ENCODE measurements at places on chromosomes 2 and 18. TPM values are rescaled to one million over a fixed set of nuclear protein-coding genes. Genes with fewer than 3 reads are reported as not detected.

GRCh38 chr2:239285071-239285931 lies 115.5 kb downstream of the HDAC4 start:
- peak; percentile 67 for DNase-seq

The BCL2 gene
- 25.9 TPM for total RNA-seq

The MDH1B gene
- total RNA-seq: 1.3 TPM

The VIT gene
- 2.6 TPM for total RNA-seq

DNA sequence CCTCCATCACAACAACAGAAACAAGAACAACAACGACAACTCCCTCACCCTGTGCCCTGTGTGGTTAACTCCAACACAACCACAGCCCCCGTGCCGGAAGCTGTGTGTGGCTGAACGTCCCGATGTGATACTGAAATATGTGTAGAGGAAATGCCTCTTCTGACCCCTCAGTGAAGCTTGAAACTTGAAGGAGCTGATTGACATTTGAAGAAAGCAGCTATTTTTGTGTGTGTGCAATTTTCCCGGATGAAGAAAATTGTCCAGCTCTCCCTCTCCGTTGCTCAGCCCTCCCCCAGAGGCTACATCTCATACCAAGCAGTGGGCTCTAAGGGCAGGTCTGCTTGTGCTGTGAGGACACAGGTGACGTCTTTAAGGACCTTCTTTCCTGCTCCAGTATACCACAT lies 173.8 kb downstream of the ICOS start:
- DNase-seq: no peak

GRCh38 chr2:135586148-135586547 lies 54.9 kb downstream of the R3HDM1 start:
- no peak for DNase-seq

DNA sequence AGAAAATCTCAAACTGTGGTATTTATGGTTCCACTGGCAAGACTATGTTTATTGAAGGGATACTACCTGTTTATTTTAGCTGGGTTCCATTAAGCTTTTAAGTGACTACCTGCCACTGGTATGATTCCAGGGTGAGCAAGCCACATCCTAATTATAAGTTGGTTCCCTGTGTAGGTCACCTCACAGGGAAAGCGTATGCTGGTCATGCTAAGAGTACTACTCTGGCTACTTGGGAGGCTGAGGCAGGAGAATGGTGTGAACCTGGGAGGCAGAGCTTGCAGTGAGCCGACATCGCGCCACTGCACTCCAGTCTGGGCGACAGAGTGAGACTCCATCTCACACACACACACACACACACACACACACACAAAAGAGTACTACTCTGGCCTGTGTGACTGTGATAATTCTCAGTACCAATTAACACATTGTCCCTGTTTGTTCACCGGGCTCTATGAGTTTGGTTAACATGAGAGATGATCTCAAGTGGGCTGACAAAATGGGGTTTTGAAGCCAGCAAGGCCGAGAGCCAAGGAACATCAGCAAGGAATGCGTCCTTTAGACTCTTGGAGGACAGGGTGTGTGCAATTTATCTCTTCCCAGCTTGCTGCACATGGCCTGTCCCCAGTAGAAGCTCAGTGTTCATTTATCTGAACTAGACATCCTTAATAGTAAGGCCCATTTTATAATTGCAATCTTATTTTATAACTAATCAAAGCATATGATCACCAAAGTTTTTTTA lies 15.2 kb upstream of the ITSN2 start:
- DNase-seq: no peak

The MAP2 gene
- 42.1 TPM for total RNA-seq

GRCh38 chr2:98377544-98377943 lies 31.3 kb downstream of the CNGA3 start:
- no peak for DNase-seq

The SCN7A gene
- 13.0 TPM for total RNA-seq

GRCh38 chr2:230924470-230925341 lies at the start of gene GPR55:
GPR55 (minus strand) TSS chr2:230925242; CDS start chr2:230910962, 14,280 bp downstream.
- DNase-seq: peak; percentile 71

DNA sequence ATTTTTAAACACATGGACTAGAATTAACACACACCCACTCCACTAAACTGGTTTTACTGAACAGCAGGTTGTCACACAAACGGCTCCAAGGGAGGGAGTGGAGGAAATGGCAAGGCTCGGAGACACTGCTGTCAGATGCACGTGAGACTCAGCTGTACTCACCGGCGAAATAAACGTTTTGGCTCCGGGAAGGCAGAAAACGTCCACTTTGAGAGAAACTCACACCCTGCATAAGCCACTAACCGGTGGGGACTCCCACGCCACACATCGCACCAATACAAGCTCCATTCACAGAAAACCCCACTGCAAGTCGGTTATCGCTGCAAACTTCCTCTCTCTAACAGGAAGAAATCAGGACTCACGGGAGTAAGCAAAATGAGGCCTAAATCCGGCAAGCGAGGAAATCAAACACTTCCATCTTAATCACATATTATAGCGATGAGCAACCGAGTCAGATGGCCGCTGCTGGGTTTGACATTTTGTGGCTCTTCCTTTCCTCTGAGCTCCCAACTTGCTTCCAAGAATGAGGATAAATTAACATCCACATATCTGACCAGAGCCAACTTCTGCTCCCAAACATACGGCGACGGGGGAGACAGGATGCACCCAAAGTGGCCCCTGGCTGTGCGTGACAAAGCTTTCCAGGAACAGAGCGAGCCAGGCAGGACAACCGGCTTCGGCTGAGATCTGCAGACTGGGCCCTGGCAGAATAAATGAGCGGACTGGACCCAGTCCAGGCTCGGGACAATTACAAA lies 63.5 kb downstream of the HDAC4 start:
- DNase-seq: no peak

DNA sequence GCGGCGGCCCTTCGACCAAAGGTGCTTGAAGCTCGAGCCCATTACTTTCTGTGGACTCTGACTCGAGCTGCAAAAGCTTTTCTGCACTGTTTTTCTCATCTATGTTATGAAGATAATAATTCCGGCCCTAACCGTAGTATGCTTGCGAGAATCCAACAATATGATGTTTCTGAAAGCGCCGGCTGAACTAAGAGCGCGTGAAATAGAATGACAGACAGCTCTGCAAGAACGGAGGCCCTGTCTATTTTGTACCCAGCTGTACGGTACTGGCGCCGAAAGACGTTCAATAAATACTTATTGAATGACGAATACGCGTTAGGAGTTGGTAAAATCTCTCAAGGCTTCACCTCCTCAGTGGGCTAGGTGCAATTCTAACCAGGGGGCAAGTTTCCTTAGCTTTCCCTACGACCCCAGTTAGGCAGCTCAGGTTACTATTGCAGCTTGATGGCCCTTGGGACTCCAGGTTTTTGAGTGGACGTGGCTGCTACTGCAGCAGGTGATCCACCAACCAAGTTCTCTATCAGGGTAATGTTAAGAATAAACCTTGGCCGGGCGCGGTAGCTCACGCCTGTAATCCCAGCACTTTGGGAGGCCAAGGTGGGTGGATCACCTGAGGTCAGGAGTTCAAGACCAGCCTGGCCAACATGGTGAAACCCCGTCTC lies 570 bp downstream of the SCRN3 start:
- no peak for DNase-seq

DNA sequence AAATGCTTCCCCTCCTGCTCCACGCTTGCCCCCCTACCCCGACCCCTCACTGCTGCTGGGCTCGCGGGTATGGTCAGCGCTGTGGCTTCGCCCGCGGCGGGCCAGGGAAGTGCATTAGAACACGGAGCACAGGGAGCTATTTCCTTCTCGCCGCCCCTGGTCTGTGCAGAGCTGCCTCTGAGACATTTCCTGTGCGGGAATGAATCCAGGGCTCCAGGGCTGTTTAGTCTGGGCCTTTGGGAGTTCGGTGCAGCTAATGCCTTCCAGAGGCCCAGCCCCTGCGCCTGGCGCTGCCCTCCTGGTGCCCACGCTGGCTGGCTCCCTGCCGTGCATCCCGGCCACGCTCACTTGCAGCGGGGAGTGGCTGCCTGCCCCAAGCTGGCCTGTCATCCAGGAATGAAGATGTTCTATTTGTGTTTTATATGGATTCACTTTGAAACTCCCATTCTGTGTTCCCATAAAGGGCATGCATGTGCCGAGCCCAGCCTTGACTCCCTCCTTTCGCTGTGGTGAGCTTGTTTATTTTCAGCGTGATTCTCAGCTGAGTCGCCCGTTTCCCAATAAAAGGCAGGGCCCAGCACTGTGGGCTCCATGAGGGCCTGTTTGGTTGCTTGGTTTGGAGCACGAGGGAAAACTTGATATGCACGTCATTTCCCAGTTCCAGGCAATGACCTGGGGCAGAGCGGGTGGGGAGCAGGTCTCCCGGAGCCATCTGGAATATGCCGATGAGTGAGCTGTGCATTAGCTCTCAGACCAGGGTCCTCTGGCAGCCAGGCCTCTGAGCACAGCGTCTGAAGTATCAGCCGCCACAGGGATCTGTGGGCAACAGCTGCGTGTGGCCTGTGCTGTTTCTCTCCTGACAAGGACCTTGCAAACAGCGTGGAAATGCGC lies 42.7 kb downstream of the SH3RF3 start:
- DNase-seq: peak; percentile 71

The ZNF512 gene
- total RNA-seq: 20.7 TPM

DNA sequence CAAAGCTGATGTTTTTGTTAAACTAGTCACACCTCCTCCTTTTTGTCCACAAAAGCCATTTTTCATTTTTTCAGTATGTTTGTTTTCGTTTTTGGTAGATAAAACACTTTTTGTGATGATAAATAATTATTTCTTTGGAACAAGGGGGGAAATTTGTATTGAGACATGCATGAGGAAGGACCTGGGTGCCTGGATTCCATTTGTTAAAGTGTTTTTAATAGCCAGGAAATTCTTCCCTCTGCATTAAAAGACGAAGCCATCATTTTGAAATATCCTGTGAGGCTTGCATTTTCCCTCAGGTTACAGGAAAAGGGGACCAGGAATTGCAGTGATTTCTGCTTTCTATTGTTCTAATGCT lies 52.1 kb upstream of the CTLA4 start:
- DNase-seq: no peak

- DNase-seq: no peak
Measured at GRCh38 chr2:61786876-61787275, 67.0 kb downstream of the FAM161A start.

The ECEL1 gene
- 0.27 TPM for total RNA-seq

The RHBDD1 gene
- total RNA-seq: 40.6 TPM

The CPS1 gene
- 2.9 TPM for total RNA-seq

DNA sequence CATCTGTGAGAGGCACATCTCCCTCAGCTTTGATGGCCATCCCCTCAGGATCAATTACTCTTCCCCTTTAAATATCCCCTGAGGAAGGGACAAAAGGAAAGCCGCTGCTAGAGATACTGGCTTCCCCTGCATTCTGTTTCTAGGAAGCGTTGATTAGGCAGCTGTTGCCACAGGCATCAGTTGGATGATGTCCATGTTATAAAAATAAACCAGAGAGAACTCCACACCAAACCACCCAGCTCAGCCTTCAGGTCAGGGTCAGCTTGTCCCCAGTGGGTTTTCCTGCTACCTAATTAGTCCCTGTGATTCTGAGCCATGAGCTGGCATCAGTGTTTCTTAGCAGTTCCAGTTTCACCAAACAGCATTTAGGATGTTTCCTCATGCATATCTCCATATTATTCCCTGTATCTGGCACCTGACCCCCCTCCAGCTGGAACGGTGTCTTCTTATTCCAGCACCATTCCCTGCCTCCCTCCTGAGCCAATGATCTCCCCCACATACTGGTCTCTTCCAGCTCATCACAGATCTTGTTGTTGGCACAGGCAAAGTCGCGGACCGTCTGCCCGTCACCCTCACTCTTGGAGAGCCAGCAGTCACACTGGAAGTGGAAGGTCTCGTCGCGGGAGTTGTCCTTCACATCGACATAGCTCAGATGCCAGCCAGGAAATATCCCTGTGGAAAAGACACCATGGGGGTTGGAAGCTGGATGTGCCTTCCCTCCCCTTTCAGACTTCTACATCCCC lies 168.4 kb downstream of the LOXHD1 start:
- DNase-seq: no peak

DNA sequence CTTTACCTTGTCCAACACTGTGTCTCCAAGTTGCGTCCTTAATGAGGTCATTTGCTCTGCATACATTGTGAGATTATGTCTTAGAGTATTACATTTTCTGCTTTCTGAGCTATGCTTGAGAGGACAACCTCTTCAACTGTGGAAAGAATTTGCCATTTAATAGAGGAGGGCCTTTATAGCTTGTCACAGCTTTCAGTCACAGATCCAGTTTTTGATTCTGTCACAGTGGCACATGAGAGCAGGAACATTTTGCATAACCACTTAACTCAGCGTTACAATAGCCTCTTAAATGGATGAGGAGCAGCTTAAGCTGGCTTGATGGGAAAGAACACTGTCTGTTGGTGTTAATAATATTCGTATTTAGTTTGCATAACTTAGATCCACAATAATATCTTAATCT lies 63.0 kb downstream of the RHBDD1 start:
- DNase-seq: no peak

The PPIL3 gene
- 19.4 TPM for total RNA-seq

GRCh38 chr18:61699397-61700110 lies 193.3 kb downstream of the RNF152 start:
- DNase-seq: no peak

The HRH4 gene
- total RNA-seq: 0.08 TPM

The MYO5B gene
- total RNA-seq: 5.2 TPM

The ONECUT2 gene
- 0.22 TPM for total RNA-seq

GRCh38 chr2:142100970-142101369 lies 29.8 kb downstream of the LRP1B start:
- DNase-seq: no peak

GRCh38 chr2:64472881-64473280 lies 18.9 kb downstream of the LGALSL start:
- no peak for DNase-seq

DNA sequence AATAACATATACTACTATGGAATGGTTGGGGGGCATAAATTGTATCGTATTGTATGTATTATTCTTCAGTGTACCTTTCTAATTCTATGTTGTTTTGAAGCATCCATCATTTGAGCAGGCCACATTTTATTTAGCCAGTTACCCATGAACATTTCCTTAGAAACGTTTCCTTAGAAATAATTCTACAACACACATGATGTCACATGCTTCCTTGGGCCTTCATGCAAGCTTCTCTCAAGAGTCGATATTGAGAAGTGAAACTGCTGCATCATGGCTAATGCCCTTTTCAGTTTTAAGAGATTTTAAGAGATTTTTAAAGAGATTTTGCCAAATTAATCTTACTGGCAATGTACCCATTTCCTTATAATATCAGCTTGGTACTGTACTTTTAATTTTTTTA lies 63.9 kb downstream of the ALPK2 start:
- no peak for DNase-seq

- DNase-seq: no peak
Measured at GRCh38 chr18:22283397-22283796, 114.0 kb downstream of the GATA6 start.

GRCh38 chr2:26316041-26316440 lies 29.9 kb upstream of the SELENOI start:
- DNase-seq: no peak

Data from cardiac septum (tissue), 1 donor.